ENCODE measurements at places on chromosomes 6 and 20.

GRCh38 chr6:71179249-71179885 is 109.2 kb upstream of the OGFRL1 start:
- no peak for DNase-seq

DNA sequence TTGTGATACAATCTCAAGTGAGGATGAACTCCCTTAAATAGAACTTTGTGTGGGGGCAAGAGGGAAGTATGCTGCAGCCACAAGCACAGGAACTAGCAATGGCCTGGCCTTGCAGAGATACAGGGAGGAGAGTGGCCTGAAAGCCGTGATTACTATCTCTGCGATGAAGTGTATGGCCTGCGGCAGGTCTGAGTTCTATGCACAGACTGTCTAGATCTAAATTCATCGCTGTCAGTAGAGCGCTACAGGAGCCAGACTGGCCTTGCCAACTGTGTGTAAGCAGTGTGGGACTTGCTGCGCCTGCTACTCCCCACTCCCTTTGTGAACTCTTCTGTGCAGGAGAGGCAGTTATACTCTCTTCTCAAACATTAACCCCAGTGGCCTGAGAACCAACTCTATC is 997.0 kb downstream of the GRIK2 start:
- DNase-seq: no peak

- DNase-seq: no peak
Measured at GRCh38 chr6:107275330-107275865, 160.1 kb upstream of the BEND3 start.

- no peak for DNase-seq
Measured at GRCh38 chr6:18047406-18047805, 60.0 kb upstream of the KIF13A start.

GRCh38 chr6:14775528-14775927 is 470.3 kb upstream of the JARID2 start:
- no peak for DNase-seq

DNA sequence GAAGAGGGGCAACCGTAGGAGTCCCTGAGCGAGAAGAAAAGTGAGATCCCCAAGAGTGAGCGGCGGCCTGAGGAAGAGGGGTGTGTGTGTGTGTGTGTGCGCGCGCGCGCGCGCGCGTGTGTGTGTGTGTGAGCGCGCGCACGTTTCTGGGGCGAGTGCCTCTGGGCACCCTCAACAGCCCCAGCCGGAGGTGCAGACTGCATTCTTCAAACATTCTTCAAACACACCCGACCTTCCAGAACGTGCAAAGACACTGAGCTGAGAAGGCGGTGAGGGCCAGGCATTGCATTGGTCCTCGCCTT is 76.2 kb upstream of the FOXP4 start:
- no peak for DNase-seq

GRCh38 chr6:84455511-84456029 is 228.1 kb upstream of the CEP162 start:
- no peak for DNase-seq

GRCh38 chr20:20744170-20744725 is 31.8 kb upstream of the RALGAPA2 start:
- DNase-seq: no peak

GRCh38 chr6:54463354-54464024 is 155.2 kb downstream of the TINAG start:
- no peak for DNase-seq

DNA sequence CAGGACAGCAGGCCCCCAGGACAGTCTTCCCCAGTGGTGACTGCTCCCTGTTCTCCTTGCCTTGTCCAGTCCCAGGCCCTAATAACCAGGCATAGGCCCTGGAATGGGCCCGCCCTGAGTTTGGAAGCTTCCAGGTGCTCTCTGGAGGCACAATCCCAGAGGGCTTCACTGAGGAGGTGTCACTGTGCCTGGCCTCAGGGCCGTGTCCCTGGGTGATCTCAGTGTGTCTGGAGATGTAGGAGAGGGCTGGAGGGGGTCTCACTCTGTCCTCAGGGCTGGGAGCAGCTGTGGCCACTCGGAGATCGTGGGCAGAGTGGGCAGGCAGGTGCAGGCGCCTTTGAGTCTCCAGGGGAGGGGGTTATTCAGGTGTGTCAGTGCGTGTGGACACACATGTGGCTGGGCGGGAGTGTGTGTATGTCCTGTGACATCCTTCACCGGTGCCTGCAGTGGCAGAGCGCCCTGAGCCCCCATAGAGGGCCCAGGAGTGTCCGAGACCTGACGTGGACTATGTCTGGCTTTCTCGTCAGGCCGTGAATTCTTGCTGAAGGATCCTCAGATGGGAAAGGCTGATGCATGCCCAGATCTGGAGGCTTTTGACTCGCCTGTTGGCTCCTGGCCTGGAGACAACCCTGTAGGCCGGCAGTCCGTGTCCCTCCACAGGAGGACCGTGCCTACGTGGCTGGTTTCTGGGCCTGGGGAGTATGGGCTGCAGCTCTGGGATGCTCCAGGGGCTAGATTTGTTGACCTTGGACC is 5.5 kb upstream of the NPBWR2 start:
- no peak for DNase-seq

DNA sequence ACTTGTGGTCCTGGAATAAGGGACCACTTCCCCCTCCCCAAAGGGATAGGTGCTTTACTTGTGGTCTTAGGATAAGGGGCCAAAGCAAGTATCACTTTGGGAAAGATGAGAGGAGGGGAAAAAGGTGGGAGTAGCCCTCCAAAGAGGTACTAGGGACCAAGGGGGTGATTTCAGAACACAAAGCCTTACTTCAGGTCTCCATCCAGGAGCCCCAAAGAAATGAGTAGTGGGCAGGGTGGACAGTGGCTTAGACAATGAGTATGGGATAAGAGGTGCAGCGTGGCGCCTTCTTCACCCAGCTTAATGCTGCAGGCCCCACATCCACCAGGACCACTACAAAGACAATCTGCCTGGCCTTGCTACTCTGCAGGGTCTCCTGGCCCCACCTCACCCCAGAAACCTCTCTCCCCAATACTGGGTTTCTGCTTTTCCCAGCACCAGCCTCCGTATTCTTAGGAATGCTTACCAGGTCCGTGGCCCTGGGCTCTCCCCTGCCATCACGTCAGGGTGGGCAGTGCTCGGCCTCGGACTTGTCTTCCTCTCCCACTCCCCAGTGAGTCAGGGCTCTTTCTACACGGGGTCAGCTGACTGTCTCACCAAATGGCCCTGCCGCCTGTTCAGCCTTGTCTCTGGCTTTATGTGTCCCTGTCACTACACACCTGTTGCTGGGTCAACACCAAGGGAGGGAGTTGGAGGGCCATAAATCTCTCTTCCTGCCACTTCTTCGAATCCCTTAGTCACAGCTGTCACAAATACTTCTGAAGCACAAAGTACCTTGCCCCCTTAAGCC is 3.1 kb downstream of the NNAT start:
- no peak for DNase-seq

GRCh38 chr6:36546308-36546919 is 865 bp downstream of the STK38 start:
- DNase-seq: no peak

Measured in brain pericyte (primary cell).